Astrocyte of the hippocampus (primary cell): ENCODE measurements at places on chromosomes 1 and 21.

DNA sequence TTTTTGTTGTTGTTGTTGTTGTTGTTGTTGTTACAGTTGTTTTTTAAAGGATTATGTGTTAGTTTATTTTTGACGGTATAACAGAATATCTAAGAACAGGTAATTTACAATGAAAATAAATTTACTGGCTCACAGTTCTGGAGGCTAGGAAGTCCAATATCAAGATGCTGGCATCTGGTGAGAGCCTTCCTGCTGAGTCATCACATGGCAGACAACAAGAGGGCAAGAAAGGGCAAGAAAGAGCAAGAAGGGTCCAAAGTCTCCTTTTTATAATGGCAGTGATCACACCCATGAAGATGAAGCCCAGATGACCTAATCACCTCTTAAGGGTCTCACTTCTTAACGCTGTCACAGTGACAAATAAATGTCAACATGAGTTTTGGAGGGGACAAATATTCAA lies 142.1 kb downstream of the NEGR1 start:
- DNase-seq = peak; percentile 4

DNA sequence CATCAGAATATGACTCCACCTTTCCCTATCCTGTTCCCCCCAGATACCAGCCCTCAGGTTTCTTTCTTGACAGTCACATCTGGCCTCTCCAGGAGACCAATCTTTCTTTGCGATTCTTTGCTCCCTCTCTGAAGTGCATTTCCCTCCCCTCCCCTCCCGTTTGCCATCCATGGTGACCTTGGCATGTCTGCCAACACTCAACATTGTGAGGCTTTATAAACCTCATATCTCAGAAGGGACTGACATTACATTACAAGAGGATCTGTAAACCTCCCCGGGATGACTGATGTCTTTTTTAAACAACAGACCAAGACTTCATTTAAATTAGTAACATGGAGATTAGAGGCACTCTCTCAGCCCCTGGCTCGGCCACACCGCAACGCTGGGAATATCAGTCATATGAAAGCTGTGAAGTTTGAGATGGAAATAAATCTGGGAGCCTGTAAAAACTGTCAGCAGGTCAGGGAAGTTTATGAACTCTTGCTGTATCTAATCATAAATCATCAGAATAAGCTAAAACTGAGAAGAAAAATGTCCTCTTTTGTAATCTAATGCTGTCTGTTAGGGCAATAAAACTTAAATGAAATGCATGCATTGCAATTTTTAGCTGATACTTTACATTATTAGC lies 401.7 kb upstream of the PROX1 start:
- DNase-seq = no peak

DNA sequence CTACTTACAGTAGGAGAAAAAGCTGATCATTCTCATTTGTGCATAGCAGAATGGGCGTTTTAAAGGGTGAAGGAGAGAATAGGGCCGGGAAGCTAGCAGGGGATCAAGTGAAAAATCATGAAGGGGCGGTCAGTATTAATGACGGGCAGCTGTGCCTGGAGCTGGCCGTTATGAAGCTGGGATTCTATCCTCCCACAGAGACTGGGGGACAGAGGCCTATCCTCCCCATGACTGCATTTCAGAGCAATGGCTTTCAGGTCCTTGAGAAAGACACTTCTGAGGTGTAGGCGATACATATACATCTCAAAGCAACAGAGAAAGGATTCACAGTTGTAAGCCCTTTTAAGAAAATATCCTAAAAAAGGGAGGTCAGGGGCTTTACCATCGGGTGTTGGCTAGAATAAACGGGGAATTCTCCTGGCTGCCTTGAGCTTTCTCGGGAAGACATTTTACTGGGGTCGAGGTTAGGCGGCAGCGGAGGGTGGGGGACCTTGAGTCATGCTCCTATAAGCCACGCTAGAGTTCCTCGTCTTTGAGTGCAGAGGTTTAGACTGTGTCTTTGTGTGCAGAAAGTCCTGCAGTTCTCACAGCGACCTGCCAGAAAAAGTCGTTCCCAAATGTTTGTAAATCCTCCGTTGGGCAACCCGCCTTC lies 559 bp upstream of the MTARC2 start:
- DNase-seq = no peak

- DNase-seq = no peak
Observed at GRCh38 chr1:8042134-8042533, 16.0 kb upstream of the ERRFI1 start.

DNA sequence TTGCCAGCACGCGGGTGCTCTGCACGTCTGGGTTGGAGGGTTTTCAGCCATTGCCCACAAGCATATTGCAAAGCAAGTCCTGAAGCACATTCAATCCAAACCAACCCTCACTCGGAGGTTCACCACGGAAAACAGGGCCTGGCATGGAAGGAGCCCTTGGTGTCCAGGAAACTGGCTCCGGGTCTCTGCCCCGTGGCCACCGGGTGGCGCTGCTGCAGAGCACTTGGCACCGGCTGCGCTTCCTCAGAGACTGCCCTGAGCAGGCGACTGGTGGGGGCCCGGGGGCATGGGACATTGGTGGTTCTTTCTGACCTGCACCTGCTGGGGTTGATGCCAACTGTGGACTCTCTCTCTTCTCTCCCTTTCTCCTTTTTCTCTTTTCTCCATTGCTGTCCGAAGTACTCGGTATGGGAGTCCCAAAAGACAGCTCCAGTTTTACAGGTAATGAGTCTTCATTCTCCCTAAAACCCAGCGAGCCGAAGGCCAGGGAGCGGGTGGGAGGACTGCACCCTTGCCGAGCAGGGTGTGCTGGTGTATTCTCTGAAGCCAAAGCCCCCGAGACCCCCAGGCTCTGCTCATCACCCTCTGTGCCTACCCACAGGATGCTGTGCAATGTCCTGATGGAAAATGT lies 4.1 kb upstream of the KCNAB2 start:
- peak; percentile 42 for DNase-seq

DNA sequence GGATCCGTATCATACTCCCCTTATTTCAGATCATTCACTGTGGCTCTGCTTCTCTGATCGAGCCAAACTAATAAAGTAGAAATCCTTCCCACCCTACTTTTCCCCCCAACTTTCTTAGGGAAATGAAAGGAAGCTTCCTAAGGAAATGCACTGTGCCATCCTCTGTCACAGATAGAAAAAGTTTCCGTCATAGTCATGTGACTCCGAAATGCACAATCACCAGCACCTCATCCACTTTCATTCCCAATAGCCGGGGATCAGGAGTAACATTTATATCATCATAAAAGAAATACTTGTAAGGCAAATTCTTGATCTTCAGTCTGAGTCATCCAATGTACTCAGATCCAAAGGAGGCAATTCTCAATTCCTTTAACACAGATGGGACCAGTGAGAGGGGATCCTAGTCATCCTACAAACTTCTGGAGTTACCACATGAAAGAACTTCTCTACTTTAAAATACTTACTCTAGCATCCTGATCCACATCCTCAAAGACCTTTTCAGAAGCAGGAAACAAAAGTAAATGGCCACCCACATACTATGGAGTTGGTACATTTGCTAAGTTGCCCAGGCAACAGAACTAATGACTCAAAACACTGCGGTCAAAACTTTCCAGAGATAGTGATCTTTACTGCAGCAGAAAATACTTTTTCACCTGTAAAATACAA lies 97.8 kb upstream of the ZC3H11B start:
- peak; percentile 92 for DNase-seq

- DNase-seq = peak; percentile 41
Observed at GRCh38 chr1:172351754-172352161, 68.7 kb upstream of the C1orf105 start.

- DNase-seq = no peak
Observed at GRCh38 chr1:201884425-201884824, 4.3 kb upstream of the SHISA4 start.
